ENCODE measurements at places on chromosomes 5 and 9.

GRCh38 chr9:98916660-98917059 is 27.0 kb upstream of the COL15A1 start:
- no peak for DNase-seq

DNA sequence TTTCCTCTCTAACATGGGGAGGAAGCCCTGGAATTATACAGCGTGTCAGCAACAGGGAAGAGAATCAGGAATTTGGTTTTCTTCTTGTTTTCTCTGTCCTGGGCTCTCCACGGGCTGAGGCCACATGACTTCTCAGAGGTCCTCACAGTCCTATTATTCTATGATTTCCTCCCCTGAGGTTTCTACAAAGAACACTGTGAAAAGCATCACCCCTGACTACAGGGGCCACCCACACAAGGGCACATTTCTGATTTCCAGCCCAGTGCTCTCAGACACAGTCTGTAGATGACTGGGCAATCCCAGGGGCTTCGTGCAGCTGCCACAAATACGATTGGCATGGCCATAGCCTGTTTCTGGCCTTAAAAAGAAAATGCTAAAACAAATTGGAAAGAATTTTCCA is 284.9 kb downstream of the CEMIP2 start:
- DNase-seq, result no peak

- no peak for DNase-seq
These were observed 7.6 kb downstream of the CRAT start for GRCh38 chr9:129102791-129103594.

- no peak for DNase-seq
These were observed 81.7 kb downstream of the MACROH2A1 start for GRCh38 chr5:135317286-135317685.

DNA sequence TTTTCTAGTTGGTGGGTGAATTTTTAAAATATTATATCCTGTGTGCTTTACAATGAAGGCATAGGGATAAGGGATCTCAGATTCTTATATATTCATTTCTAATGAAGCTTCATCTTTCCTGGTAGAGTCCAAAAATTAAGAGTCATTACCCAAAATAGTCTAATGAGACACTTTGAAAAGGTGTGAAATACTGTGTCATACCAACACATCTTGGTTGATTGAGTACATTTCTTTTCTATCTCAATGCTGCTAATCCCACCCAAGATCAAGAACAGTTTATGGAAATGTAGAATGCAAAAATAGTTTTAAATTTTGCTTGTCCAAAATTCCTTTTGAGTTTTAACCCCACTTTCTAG is 7.4 kb downstream of the EBF1 start:
- DNase-seq, result no peak

DNA sequence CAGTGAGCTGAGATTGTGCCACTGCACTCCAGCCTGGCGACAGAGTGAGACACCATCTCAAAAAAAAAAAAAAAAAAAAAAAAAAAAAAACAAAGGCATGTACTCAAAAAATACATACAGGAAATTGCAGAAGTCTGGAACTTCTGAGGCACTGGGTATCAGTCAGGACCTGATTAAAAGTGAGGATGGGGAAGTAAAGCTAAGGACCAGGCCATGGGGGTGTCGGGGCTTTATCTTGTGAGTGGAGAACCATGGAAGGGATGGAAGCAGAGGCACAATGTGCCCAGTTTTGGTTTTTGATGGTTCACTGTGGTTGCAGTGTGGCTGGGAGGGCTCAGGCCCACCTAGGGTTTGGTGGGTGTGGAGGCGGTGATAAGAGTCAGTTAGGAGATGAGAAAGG is 212.7 kb upstream of the PIK3R1 start:
- no peak for DNase-seq

DNA sequence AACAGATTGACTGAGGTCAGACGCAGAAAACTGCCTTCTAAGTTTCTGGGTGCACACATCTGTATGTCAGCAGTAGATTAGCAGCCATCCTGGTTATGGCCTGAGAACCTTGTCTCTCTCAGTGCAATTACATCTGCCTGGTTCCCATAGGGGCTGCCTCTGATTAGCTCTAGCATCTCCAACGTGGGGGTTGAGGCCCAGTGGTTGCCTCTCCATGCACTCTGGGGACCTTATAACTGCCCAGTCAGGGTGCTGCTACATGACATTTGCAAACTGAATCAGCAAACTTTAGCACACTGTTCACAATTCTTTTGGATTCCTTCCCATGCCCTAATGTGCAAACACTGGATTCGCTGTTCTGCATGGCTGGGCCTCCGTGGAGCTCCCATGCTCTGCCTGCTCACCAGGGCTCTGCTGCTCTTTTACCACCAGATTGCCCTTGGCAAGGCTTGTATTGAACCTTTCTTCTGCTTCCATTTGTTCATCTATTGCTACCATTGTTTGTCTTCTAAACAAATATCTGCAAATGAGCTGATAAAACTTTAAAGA is 36.2 kb downstream of the SNX18 start:
- no peak for DNase-seq

DNA sequence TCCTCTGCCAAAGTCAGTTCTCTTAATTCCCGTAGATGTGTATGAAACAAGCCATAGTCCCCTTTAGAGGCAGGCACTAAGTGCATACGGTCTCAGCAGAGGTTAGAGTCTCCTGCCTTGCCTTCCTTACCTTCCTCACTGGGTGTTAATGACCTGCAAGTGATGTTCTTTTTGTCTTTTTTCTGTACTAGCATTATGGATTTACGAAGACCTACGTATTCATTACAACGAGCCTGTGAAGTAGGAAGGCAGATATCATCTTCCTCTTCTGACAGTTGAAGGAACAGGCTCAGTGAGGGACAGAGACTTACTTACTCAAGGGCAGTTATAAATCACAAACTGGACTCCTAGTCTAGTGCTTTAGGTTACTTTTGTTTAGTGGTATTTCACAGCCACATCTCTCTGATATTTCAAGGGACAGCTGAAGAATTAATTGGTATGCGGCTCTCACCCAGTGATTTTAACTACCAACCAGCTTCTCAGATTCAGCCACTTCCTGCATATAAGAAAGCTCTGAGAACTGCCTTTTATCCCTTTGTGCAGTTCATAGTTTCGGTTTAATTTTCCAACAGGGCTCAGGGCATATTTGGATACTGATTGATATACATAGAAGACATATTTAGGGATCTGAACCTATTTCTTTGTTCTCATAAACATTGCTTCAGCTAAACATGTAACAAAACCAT is 85.1 kb upstream of the CKMT2 start:
- DNase-seq, result no peak

GRCh38 chr5:39648085-39648847 is 223.5 kb upstream of the DAB2 start:
- no peak for DNase-seq

- no peak for DNase-seq
These were observed 104.0 kb downstream of the EBF1 start for GRCh38 chr5:158995694-158996173.

DNA sequence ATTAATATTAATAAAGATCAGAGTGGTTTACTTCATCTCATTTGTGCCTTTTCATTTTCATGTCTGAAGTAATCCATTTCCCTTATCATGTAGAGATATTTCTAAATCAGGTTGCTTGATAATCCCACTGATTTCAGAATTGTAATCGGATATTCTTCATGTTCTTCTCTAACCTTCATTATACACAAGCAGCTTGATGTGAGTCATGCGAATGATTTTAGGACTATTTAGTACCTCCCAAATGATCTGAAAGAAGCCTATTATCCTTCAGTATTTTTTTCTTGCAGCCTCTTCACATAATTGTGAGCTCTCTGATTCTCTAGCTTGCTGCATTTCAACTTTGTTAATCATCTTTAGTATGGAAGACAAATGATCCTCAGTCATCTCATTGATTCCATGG is 182.0 kb downstream of the GIN1 start:
- no peak for DNase-seq

- no peak for DNase-seq
These were observed 149.8 kb upstream of the RAPGEF1 start for GRCh38 chr9:131889437-131890251.

- DNase-seq, result no peak
These were observed 89.0 kb downstream of the FRMD3 start for GRCh38 chr9:83449166-83449565.

GRCh38 chr9:115378758-115379157 is 260.8 kb upstream of the TNC start:
- DNase-seq, result no peak

- no peak for DNase-seq
These were observed 33.0 kb upstream of the CHD1 start for GRCh38 chr5:98961665-98962344.

DNA sequence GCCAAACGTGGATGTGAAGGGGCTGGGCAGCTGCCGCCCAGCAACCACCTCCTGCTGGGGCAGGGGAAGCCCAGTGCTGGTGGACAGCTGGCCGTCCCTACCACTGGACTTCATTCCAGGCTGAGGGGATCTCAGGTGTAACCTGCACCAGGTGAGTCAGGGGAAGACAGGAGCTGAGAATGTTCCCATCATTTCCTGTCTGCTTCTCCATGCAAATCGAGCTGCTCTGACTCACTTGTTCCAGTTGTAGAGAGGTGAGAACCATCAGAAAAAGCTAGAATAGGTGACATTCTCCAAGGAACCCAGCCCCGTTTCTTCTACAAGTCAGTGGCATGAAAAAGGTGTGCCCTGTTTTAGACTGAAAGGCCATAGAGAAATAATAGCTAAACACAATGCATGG is 21.8 kb upstream of the BARX1 start:
- no peak for DNase-seq

DNA sequence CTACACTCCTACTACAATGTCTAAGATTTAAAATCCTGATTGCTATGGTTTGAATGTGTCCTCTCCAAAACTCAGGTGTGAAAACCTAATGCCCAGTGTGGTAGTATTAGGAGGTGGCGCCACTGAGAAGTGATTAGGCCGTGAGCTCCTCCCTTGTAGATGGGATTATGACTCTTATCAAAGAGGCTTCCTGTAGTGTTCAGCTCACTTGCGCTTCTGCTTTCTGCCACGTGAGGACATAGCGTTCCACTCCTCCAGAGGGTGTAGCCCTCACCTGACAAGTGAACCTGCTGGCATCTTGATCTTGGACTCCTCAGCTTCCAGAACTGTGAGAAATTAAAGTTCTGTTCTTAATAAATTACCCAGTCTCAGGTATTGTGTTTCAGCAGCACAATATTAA is 33.0 kb upstream of the WHRN start:
- no peak for DNase-seq

DNA sequence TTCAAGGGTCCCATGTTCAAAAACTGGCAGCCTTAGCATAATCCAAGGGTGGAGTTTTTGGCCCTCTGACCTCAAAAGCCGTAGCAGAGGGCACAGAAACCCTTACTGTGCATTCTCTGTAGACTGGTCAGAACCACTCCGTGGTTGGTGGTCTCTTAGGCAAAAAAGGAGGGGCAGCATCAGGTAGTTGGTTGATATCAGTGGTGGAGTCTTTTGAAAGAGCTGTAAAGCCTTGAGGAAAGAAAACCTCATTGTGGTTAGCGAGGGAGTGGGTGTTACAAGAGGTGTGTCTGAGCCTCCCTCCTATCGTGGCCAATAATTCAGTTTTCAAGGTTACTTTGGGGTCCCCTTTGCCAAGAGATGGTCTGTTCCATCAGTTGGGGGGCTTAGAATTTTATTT is 40.9 kb downstream of the ARHGEF28 start:
- DNase-seq, result no peak

GRCh38 chr5:142590451-142591231 is 95.2 kb downstream of the FGF1 start:
- no peak for DNase-seq

DNA sequence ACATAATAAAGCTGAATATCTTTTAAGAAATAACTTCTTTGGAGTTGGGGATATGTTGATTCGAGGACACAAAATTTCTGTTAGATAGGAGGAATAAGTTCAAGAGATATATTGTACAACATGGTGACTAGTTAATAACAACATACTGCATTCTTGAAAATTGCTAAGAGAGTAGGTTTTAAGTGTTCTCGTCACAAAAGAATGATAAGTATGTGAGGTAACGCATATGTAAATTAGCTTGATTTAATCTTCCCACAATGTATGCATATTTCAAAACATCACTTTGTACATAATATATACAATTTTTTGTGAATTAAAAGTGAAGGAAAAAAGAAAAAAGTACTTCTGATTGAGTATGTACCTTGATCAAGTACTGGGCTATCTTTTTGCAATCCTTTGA is 428.0 kb upstream of the TRPC7 start:
- DNase-seq, result no peak

DNA sequence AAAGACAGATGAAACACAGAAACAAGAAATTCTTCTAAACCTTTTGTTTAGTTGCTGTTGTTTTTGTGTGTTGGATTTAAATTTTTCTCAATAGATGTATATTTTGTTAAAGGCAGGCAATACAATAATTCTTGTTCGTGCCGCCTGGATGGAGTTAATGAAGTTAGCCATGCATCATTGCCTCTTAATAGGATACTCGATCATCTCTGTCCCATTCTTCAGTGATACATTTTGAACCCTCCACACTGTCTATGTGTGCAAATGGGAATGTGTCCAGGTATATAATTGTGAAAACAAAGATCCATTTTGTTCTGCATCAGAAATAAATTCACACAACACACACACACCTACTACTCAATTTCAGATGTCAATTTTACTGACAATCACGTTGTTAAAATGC is 186.6 kb upstream of the ADAMTS16 start:
- no peak for DNase-seq

DNA sequence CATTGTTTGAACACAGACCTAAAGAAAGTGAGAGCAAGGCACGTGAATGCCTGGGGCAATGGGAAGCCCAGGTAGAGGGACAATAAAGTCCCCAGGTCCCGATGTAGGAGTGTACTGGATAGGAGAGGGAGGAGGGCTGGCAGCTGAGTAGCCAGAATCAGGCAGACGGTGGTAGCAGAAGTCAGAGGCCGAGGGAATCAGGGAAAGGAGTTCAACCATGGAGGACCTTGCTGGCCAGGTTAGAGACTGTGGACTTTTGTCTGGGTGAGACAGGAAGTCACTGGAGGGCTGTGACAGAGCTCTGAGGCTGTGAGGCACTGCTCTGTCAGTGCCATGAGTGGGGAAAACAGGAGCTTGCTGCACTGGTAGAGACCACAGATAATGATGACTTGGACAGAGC is 248.2 kb downstream of the EFNA5 start:
- no peak for DNase-seq

- no peak for DNase-seq
These were observed 146.4 kb upstream of the RETREG1 start for GRCh38 chr5:16763211-16763610.

DNA sequence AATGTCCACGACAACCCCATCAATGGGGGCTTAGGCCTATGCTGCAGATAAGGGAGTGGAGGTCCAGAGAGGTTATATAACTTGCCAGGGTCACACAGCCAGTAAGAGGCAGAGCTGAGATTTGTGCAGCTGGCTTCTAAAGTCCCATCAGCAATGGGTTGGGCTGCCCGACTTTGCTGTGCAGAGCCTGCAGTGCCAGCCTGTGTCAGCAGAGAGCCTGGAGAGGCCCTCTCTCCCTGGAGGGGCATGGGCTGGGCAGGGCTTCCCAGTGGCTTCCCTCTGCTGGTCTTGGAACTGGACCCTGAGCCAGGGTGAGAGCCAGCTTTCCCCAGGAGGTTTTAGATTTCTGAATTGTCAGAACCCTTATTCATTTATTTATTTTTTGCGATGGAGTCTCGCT is 77.2 kb upstream of the RAPGEF1 start:
- DNase-seq, result no peak

Measured in activated T-helper 1 cell treated with anti-CD3 and anti-CD28 coated beads, Interleukin-2, amount 50 U/mL, for 16 hours (primary cell).